ENCODE measurements at places on chromosomes 6 and 20. TPM values are rescaled to one million over a fixed set of nuclear protein-coding genes. Genes with fewer than 3 reads are reported as not detected.

Gene OR12D3
- not detected for polyA plus RNA-seq

Gene DYNLT2
- 0.40 TPM for polyA plus RNA-seq

Gene DEFB124
- polyA plus RNA-seq = not detected

Gene C6orf52
- not detected for polyA plus RNA-seq

Gene PAK5
- not detected for polyA plus RNA-seq

Gene LY6G6D
- polyA plus RNA-seq = not detected

Gene POM121L2
- polyA plus RNA-seq = not detected

Gene SLA2
- 24.1 TPM for polyA plus RNA-seq

Gene XKR7
- not detected for polyA plus RNA-seq

Gene MKKS
- polyA plus RNA-seq = 26.8 TPM

Gene C6orf136
- 9.8 TPM for polyA plus RNA-seq

Gene SLC35F1
- not detected for polyA plus RNA-seq

Gene SYNCRIP
- polyA plus RNA-seq = 39.1 TPM

Gene SEL1L2
- not detected for polyA plus RNA-seq

Gene SEMG1
- polyA plus RNA-seq = not detected

Gene RIPPLY2
- polyA plus RNA-seq = not detected

Gene KIF13A
- 0.92 TPM for polyA plus RNA-seq

Gene MPC1
- polyA plus RNA-seq = 85.6 TPM

Gene ZNF334
- polyA plus RNA-seq = 0.18 TPM

Gene PRSS16
- polyA plus RNA-seq = not detected

Gene CARMIL1
- polyA plus RNA-seq = not detected

Gene HMGCLL1
- polyA plus RNA-seq = not detected

Gene CCN5
- polyA plus RNA-seq = not detected

Gene DCDC2
- polyA plus RNA-seq = not detected

Gene NFATC2
- polyA plus RNA-seq = 21.3 TPM

Gene ANKRD6
- 3.0 TPM for polyA plus RNA-seq

Gene NQO2
- polyA plus RNA-seq = 67.9 TPM

Gene BYSL
- polyA plus RNA-seq = 10.1 TPM

Gene ZSCAN23
- polyA plus RNA-seq = 0.16 TPM

Gene OR2B6
- not detected for polyA plus RNA-seq

Gene STX11
- polyA plus RNA-seq = 28.7 TPM

Gene HLA-DRB1
- polyA plus RNA-seq = 45.8 TPM

Gene TMX4
- 88.2 TPM for polyA plus RNA-seq

Gene GRIK2
- polyA plus RNA-seq = not detected

Gene NKAIN2
- polyA plus RNA-seq = not detected

Gene DAAM2
- polyA plus RNA-seq = not detected

Gene TINAG
- polyA plus RNA-seq = not detected

Gene ZBTB24
- 4.1 TPM for polyA plus RNA-seq

Gene LPA
- not detected for polyA plus RNA-seq

Gene LZTS3
- not detected for polyA plus RNA-seq

Gene DPPA5
- not detected for polyA plus RNA-seq

Gene SLC17A3
- not detected for polyA plus RNA-seq

Gene AIF1
- 40.3 TPM for polyA plus RNA-seq

Gene GGTLC1
- polyA plus RNA-seq = not detected

Gene KIF25
- polyA plus RNA-seq = not detected

Gene GPRC6A
- not detected for polyA plus RNA-seq

Gene CAGE1
- 0.21 TPM for polyA plus RNA-seq

Gene MRPS18B
- 102 TPM for polyA plus RNA-seq

Gene PRRT1
- not detected for polyA plus RNA-seq

Gene KCNS1
- polyA plus RNA-seq = 0.04 TPM
